HuH-7 (cell line): ENCODE measurements at places on chromosomes 12 and 14.

- DNase-seq: no peak
Observed at GRCh38 chr12:66733839-66734238, 55.0 kb upstream of the GRIP1 start.

DNA sequence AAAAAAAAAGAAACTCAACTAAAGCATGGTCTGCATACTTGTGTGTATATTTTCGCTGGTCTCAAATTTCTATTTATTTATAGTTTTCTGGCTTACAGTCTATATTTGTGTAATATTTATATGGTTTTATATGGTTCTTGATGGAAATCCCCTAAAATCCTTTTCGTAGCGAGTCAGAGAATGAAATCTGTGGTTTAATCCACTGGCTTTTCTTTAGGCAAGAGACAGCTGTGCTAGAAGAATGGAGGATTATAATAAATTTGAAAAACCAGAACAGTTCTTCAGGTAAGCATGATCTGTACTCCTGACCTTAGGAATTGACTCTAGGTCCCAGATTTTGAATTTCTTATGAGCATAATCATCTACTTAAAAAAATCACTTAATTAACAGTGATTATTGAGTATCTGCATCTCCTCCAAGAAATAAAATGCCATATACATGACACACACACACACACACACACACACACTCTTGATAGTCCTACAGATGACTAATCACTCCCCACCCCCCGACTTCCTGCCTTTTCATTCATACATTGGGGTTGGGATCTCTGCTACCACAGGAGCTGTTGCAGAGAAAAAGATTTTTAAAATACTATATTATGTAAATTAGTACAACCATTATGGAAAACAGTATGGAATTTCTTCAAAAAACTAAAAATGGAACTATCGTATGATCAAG lies 113.4 kb downstream of the CRADD start:
- DNase-seq: no peak

- no peak for DNase-seq
Observed at GRCh38 chr12:59936534-59936933, 340.7 kb downstream of the SLC16A7 start.

DNA sequence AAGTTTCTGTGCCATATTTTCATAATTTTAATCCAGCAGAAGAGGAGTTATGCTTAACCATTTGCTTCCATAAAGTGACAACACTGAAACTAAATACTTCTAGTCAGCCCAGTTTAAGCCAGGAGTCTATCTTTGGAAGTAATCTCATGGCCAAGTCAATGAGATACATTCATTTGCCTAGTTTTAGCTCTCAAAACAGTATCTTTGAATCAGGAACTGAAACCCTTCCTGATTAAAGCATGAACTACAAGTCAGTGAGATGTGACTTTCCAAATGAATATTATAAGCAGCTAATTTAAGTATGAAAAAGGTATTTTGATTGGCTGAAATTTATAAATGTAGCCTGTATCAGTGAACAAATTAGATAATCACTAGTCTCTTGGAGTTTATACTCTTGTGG lies 491.5 kb downstream of the SLC6A15 start:
- no peak for DNase-seq

DNA sequence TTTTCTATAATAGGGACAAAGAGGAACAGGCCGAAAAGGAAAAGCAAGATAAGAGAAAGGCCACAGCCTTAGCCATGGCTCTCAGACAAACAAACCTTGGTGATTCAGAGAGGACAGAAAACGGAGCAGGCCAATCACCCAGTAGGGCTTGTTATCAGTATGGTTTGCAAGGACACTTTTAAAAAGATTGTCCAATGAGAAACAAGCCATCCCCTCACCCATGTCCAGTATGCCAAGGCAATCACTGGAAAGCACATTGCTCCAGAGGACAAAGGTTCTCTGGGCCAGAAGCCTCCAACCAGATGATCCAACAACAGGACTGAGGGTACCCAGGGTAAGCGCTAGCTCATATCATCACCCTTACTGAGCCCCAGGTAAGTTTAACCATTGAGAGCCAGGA lies 243.8 kb upstream of the BTG1 start:
- DNase-seq: no peak

DNA sequence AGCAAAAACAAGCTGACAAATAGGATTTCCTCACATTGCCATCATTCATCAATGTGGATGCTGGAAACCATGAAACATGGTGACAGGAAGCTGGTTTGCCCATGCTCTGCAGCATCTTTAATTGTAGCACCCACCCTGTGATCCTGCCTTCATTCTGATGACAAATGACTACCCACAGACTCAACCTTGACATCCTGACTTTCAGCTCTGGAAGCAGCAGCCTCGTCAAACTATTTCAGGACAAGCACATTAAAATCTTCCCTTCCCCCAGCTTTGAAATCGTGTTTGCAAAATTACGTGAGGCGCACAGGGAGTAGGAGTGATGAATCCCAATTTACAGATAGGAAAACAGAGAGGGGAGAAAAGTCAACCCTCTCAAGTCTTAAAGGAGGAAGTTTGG lies 285.5 kb downstream of the GLT1D1 start:
- no peak for DNase-seq

- DNase-seq: no peak
Observed at GRCh38 chr14:105187935-105188524, 6.9 kb upstream of the NUDT14 start.

DNA sequence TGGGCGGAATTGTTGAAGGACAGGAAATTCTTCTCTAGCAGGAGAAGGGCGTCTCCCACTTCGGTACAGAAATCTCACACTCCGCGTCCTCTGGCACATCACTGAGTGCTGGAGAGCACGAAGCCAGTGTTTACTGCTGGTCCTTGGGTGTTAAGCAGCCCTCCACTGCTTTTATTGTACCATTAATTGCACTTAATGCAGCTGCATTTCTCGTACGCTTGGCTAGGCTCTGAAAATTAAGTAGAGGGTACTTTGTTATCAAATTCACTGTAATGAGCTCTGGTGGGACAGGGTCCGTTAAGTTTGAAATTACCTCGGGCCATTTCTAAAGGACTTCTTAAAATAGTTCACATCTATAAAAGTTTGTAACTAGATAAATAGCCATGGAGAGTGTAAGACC lies 411.2 kb downstream of the NPAS3 start:
- no peak for DNase-seq

DNA sequence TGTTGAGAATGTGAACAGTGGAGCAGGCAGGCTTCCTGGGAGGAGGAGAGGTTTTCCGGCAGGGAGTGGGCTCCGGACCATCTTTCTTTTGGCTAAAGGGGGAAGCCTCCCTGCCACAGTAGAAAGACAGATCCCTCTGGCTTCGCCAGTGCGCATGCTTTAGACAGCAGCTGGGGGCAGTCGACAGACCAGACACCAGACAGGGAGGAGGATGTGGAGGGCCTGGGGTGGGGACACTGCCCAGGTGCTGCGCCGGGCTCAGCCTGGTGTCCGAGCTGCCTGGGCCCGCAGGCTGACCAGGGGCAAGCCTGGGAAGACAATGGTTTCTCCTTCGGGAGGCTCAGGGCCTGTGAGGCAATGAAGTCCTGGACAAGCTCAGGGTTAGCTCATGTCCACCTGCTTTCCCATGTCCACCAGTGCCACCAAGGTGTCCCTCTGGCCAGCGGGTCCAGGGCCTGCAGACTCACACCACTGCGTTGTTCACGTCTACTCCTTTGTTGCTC lies 67.3 kb downstream of the PRIMA1 start:
- no peak for DNase-seq

GRCh38 chr12:6277982-6278438 lies 32.5 kb upstream of the PLEKHG6 start:
- no peak for DNase-seq

GRCh38 chr14:101118746-101119591 lies 215.4 kb upstream of the RTL1 start:
- DNase-seq: no peak

DNA sequence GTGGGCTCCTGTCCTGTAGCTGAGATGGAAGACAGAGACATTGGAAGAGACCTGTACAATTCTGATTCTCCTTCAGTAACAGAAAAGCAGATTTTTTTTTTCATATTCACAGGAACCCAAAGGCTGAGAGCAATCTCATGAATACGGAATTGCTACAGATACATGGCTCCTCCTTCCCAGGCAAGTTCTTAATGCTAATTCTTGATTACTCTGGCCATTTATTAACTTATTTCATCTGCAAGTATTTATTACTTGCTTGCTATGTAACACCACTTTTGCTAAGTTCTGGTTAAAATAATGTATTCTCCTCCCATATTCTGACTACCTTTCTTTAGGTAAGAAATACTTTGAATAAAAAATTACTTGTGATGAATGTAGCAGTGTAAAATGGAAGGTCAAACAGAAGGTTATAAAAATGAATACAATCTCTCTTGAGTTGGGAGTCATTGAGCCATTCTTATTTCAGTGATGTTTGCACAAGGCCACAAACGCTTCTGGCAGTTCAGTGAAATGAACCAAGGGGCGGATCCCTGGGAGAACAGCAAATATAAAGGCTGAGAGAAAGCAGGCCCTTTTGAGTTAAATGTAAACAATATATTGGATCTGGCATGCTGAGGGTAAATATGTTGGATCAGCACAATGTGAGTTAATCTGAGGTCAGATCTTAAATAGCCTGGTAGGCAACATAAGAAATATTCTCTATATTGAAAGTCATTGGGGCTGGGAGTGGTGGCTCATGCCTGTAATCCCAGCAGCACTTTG lies 37.6 kb downstream of the MUCL1 start:
- DNase-seq: peak; percentile 35

DNA sequence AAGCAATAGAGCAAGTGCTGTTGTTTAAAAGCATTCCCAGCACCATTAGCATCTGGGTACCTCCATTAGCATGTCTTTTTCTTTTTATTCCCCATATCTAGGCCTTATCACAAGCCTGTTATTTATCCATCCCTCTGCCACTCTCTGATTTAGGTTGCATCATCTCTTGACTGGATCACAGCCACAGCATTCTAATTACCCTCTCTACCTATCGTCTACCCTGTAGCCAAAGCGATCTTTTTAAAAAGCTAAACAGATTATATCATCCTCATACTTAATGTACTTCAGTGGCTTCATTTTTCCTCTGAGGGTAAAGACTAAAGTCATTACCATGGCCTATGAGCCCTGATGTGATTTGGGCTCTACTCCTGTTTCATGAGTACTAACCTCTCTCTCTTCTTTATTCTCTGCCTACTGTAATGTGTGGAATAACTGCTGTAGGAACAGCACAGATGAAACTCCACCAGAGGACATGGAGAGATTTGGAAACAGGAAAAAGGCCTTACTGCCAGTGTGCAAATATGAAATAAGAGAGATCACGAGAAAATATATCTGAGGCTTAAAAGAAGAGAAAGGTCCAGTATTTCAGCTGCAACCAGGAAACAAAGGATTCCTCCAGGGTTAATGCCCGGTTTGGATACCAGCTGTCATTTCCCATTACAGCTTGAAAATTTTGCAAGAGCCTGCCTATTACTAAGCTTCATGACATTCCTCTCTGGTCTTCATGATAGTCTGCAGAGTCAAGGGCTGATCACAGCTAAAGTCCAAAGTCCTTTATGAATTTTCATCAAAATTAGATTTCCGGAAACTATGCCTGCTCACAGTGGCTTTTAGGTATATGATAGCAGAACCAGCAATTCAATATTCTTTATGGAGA lies 422.5 kb upstream of the PDE3A start:
- DNase-seq: peak; percentile 18

GRCh38 chr12:47777741-47778558 lies 4.9 kb downstream of the SLC48A1 start:
- DNase-seq: no peak

- DNase-seq: no peak
Observed at GRCh38 chr14:93645200-93645599, 143.1 kb downstream of the PRIMA1 start.

- DNase-seq: no peak
Observed at GRCh38 chr12:24608637-24609285, 340.1 kb downstream of the BCAT1 start.

DNA sequence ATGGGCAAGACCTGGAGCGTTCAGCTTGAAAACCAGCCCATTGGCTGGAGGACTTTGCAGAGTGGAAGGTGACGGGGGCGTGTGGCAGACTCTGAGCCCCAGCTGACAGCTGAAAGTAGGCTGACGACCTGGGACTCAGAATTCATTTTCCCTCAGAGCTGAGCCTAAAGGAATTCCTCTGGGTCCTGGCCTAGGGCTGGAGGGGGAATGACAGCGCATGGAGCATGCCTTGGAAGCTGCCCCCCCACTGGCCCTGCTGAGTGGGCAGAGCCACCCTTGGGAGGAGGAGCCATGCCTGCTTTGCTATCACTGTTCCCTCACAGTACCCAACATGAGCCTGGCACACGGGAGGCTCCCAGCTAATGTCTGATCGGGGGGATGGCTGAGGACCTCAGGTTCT lies 25.4 kb upstream of the SMOC1 start:
- DNase-seq: no peak

GRCh38 chr12:57840726-57841125 lies 5.8 kb downstream of the CTDSP2 start:
- DNase-seq: no peak
